ENCODE measurements at places on chromosomes 4 and X.

GRCh38 chr4:138114434-138114833 is 127.7 kb downstream of the SLC7A11 start:
- DNase-seq = no peak

DNA sequence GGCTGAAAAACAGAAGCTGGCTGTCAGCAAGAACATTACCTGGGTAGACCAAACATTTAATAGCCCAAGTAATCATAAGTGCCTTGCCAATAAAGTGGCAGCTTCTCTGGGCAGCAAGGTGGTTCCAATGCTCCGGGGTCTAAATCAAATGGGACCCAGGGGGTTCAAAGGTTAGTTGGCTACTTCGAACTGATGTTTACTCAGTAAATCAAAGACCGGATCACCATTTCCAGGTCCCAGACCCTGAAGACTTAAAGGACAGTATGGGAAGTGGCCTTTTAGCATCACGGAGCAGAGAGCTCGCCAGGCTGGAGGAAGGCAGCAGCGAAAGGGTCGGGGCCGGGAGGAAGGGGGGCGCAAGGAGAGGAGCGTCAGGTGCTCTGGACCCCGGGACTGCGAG is 1.0 kb downstream of the SH3KBP1 start:
- DNase-seq = no peak

GRCh38 chr4:128951316-128951715 is 141.8 kb downstream of the JADE1 start:
- DNase-seq = no peak

GRCh38 chr4:39808231-39808749 is 110.4 kb downstream of the UBE2K start:
- DNase-seq = no peak

- no peak for DNase-seq
Measured at GRCh38 chr4:18882468-18882867, 860.9 kb upstream of the LCORL start.

DNA sequence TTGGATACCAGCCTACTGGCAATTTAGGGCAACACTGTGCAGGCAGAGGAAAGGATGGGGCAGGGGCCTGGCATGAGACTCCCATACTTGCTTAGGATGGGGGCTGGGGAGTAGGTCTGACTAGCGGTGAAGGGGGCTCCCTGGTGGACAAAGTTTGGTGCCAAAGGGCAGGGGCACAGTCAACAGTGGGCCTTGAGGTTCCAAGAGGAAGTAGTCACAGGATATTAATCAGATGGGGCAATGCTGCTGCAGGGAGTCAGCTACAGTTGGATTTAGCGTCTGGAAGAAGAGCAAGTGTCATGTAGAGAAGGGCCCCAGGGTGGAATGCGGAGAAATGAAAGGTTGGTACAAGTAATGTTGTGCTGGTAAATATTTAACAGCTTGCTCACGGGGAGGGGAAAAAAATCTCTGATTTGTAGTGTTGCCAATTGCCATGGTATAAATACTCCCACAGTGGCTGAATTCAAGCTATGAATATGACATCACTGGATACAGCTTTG is 139.4 kb downstream of the PJA1 start:
- DNase-seq = no peak

- DNase-seq = no peak
Measured at GRCh38 chr4:130659320-130659719, 1563.4 kb downstream of the C4orf33 start.

DNA sequence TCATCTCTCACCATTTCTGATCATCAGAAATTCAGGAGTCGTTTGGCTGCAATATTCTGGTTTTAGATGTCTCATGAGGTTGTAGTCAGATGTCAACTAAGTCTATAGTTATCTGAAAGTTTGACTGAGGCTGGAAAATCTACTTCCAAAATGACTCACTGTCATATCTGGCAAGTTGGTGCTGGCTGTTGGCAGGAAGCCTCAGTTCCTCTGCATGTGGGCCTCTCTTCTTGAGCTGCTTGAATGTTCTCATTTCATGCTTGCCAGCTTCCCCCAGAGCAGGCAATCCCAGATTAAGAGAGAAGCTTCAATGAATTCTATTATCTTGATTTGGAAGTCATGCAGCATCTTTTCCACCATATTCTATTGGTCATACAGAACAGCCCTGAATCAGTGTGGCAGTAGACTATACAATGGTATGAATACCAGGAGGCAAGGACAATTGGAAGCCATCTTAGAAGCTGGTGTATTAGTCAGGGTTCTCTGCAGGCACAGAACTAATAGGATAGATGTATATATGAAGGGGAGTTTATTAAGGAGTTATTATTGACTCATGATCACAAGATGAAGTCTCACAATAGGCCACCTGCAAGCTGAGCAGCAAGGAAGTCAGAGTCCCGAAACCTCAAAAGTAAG is 46.8 kb upstream of the ELF2 start:
- DNase-seq = no peak

GRCh38 chrX:96314985-96315384 is 369.7 kb upstream of the DIAPH2 start:
- no peak for DNase-seq

DNA sequence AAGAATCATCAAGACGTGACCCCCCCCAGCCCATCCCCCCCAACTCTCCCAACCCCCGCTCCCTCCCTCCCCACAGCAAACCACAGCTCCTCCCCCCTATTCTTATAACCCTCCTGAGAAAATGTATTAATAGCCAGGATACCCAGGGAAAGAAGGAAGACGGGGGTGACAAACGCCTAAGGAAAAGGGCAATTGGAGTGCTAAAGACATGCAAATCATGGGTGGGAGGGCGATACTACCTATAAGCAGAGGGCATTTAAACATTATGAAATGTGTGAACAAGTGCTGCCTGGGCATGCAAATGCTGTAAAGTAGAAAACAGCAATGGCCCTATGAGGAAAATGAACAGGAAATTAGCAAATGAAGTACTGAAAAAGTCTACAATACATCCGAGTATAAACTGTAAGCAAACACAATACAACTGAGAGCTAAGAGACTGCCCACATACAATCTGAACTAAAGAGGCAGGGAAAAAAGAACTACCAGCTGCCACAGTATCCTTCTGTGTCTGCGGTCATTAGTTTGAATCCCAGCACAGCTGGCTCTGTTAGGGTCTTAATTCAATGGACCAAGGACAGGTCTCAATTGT is 2.4 kb downstream of the CXXC4 start:
- DNase-seq = no peak

- no peak for DNase-seq
Measured at GRCh38 chr4:155085843-155086530, 122.4 kb upstream of the NPY2R start.

DNA sequence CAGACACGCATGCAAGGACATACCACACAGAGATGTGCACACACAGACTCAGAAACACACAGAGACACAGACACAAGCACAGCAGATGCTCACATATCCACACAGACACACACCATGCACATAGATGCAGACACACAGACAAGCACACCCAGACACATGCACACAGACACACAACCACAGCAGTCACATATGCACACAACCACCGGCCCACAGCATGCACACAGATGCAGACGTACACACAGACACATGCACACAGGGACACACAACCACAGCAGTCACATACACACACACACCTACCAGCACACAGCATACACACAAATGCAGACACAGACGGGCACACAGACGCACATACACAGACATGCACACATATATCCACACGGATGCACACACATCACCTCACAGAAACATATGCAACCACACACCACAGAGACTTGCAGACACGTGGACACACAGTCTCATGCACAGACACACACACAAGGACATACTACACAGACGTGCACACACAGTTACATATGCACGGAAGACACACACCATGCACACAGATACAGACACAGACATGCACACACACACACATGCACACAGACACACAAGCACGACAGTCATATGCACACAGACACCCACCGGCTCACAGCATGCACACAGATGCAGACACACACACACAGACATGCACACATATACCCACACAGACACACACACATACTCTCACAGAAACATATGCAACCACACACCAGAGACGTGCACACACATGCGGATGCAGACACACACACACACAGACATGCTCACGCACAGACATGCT is 25.2 kb upstream of the SLC25A6 start:
- no peak for DNase-seq

GRCh38 chr4:178314287-178314686 is 872.0 kb upstream of the AGA start:
- no peak for DNase-seq

DNA sequence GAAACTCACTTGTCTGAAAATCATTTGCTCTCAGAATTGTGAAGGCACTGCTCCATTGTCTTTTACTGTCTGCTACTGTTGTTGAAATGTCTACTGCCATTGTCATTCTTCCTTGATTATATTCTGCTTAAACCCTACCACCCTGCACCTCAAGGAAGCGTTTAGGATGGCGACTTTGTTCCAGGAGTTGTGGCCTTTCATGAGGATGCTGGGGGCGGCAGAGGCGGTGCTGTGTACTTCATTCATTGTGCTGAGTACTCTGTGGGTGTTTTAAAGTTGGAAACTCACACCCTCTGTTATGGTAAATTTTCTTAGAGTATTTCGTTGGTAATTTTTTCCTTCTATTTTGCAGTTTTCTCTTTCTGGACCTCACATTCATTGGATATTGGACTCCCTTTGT is 258.9 kb downstream of the TENM3 start:
- no peak for DNase-seq

DNA sequence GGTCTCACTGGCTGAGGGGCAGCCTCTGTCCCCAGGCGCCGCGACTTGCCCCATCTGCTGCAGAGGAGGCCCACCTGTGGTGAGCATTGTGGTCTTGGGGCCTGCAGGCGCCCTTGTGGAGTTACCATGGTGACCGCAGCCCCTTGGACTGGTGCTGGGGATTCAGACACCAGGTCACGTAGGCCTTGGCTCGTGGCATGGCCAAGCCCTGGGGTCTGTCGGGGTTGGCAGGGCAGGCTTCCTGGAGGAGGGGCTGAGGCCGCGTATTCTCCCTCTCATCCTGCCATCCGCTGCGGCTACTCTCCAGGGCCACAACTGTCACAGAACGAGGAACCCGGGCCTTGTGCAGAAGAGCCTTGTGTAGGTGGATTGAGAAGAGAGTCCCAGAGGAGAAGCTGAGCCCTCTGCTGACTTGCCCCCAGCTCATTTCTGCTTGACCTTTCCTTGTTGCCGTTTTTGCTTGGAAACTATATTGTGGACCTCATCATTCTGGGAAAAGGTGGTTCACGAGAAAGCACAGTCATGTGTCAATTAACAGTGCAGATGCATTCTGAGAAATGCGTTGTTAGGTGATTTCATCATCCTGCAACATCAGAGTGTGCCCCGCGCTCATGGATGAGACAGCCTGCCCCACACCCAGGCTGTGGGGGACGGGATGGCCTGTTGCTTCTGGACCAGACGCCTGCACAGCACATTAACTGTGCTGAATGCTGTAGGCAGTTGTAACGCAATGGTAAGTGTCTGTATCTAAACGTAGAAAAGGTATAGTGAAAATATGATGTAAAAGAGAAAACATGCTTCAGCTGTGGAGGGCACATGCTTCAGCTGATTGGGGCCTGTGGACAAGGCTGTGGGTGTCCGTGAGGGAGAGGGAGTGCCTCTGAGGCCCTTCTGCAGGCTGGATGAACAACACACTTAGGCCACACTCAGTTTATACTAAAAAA is 38.5 kb downstream of the TRMT44 start:
- no peak for DNase-seq

- DNase-seq = no peak
Measured at GRCh38 chr4:77065382-77065781, 10.4 kb downstream of the CCNI start.

GRCh38 chrX:120617996-120618630 is 11.7 kb downstream of the C1GALT1C1 start:
- DNase-seq = no peak

DNA sequence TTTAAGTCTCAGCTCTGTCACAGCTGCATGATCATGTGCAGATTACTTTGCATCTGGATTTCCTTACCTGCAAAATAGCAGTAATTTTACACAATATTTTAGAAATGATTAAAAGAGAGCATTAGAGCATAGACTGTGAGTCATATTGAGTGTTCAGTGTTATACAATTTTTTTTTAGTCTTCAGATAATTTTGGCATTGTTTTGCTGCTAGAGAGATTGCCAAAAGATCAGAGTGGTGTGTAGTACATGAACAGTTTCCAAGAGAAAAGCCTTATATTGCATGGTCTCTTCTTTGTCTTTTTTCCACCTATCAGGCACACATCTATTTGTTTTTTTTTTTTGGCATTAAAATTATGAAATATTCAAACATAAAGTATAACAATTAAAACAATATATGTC is 209.6 kb upstream of the TLL1 start:
- DNase-seq = no peak

GRCh38 chr4:82261084-82261483 is 112.7 kb downstream of the HNRNPD start:
- DNase-seq = no peak

- no peak for DNase-seq
Measured at GRCh38 chr4:47831026-47831679, 6.7 kb downstream of the CORIN start.

GRCh38 chr4:159549098-159549518 is 446.2 kb downstream of the RAPGEF2 start:
- no peak for DNase-seq

DNA sequence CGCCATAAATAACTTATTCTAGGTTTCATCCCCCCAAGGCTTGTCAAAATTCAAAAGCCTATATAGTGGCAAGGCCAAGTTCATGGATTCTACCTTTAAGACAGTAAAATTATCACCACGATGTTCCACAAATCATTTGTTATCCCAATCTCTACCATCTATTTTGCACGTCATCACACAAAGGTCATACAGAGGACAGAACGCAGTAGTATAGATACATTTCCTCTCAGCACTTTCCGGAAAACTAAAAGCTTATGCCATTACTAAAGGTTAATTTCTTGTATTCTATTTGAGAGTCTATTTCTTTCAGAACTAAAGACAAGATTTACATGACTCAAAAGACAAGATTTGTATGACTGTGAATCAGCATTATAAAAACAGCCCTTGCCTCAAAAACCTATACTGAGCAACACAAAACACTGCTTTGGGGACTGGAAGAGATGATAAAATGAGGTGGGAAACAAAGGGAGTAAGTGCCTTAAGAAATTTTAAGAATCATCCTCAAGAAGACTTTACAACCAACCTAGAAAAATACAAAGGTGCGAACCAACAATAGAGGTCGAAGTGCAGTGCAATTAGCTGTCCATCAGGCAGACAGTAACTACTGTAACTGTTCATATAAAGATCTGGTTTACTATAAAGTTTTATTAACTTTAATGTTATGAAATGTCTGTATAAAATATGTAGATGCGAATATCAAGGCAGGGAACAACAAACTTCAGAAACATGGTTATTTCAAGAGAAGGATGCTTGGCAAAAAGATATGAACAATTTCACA is 7.6 kb downstream of the UBE2D3 start:
- DNase-seq = no peak

DNA sequence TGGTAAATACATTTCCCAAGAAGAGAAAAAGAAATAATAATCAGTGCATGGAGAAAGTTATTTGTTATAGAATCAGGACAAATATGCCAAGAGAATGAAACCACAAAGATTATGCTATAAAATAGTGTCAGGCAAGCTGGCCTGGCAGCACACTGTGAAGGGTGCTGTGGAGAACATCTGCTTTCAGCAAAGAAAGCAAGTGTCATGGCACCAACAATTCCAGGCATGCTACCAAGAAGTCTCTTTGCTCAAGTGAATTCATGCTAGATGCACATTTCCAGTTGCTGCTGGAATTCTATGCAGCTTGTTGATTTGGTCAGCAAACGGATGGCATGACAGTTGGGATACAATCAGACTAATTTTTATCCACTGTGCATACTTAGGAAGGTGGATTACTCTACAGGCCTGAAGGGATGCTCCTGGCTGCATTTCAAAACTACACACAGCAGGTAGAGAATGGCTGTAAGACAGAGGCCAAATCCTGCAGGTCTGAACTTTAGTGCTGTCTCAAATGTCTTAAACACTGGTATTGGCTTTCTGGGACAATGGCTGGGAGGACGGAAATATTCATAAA is 154.6 kb upstream of the FAT1 start:
- DNase-seq = no peak

All from stimulated activated CD8-positive, alpha-beta memory T cell treated with anti-CD3 and anti-CD28 coated beads, Interleukin-15, amount 100 ng/mL, for 24 hours (primary cell).